ENCODE measurements at places on chromosomes 16 and 17.

- no peak for DNase-seq
Measured at GRCh38 chr17:37543637-37544052, 54.0 kb downstream of the DUSP14 start.

GRCh38 chr17:82023447-82024241 lies 539 bp downstream of the LRRC45 start:
- DNase-seq: no peak

GRCh38 chr17:48100591-48101011 lies 677 bp downstream of the CBX1 start:
- DNase-seq: peak; percentile 36

DNA sequence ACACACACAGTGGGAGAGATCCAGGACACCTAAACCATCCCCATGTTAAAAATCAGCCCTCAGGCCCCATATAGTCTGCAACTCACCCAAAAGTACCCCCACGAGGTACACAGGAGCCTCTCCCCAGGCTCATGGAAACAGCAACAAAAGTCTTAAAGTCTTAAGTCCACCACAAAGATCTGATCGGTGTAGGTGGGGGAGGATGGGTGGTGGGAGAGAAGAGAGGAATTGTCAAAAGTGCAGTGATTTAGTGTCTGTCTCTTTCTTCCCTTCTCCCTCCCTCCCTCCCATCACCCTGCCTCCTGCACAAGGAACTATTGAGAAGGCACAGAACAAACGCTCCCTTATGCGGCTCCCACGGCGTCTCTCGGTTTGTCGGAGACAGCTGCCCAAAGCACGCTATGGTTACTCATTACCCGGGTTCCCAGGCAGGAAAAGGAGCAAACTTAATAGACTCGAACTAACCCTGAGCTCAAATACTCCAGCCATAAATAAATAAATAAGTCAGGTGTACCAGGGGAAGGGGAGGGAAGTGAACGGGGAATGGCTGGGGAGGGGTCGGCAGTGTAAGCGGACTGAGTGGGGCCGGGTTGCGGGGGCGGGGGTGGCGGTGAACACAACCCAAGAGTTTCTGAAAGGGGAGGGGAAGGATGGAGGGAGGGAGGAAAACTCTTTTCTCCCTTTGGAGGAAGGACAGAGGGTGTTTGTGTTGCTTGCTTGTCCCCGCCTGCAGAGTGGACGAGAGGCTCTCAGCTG lies 477.4 kb downstream of the SLC39A11 start:
- peak; percentile 93 for DNase-seq

DNA sequence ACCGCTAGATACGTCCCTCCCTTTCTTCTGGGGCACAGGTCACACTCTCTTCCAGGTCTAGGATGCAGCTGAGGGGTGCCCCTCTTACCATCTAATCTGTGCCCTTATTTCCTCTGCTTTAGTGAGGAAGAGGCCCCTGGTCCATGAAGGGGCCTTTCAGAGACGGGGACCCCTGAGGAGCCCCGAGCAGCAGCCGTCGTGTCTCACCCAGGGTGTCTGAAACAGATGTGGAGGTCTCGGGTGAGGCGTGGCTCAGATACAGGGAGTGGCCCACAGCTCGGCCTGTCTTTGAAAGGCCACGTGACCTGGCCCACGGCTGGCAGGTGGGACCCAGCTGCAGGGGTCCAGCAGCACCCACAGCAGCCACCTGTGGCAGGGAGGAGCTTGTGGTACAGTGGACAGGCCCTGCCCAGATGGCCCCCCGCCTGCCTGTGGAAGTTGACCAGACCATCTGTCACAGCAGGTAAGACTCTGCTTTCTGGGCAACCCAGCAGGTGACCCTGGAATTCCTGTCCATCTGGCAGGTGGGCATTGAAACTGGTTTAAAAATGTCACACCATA lies 15.6 kb downstream of the SCGB1C2 start:
- no peak for DNase-seq

DNA sequence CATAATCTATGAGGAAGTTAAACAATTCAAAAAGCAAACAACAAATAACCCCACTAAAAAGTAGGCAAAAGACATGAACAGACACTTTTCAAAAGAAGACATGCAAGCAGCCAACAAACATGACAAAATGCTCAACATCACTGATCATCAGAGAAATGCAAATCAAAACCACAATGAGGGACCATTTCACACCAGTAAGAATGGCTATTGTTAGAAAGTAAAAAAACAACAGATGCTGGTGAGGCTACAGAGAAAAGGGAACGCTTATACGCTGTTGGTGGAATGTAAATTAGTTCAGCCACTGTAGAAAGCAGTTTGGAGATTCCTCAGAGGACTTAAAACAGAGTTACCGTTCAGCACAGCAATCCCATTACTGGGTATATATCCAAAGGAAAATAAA lies 24.4 kb downstream of the TNFRSF13B start:
- peak; percentile 83 for DNase-seq

GRCh38 chr17:80387071-80387470 lies 27.9 kb upstream of the ENDOV start:
- DNase-seq: no peak

DNA sequence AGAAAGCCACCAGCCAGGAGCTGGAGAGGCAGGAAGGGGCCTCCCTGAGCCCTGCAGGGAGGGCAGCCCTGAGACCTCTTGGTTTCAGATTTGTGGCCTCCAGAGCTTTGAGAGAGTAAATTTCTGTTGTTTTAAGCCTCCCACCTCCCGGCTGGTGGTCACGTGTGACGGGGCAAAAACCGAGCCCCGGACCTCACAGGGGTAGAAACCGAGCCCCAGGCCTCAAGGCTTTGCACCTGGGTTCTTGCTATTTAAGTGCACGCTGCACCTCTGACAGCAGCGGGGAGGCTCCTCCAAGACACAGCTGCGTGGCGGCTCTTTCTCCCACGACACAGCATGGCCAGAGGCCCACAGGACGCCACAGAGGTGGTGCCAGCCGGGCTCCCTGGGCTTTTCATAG lies 17.4 kb upstream of the ZC3H18 start:
- no peak for DNase-seq

DNA sequence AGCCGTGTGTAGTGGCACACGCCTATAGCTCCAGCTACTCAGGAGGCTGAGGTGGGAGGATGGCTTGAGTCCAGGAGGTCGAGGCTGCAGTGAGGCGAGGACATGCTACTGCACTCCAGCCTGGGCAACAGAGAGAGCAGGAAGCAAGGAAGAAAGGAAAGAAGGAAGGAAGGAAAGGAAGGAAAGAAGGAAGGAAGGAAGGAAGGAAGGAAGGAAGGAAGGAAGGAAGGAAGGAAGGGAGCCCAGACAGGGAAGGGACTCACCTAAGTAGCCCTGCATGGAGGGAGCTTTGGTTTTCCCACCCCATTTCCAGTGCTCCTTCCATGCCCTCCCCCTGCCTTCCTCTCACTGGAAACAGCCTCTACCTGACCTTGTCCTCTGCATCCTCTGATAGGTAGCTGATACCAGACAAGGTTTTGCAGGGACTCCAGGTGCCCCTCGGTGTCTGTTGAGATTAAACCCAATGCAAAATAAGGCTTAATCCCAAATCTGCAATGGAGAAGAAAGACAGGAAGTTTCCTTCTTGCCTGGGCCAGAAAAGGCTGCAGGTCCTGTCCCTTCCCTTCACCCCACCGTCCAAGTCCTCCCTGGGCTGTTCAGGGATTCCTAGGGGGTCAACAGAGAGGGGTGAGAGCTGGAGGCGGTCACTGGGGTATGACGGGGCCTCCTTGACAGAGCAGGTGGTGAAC lies 21.5 kb upstream of the CA4 start:
- no peak for DNase-seq

- no peak for DNase-seq
Measured at GRCh38 chr17:35568561-35568960, 7.9 kb upstream of the SLFN14 start.

DNA sequence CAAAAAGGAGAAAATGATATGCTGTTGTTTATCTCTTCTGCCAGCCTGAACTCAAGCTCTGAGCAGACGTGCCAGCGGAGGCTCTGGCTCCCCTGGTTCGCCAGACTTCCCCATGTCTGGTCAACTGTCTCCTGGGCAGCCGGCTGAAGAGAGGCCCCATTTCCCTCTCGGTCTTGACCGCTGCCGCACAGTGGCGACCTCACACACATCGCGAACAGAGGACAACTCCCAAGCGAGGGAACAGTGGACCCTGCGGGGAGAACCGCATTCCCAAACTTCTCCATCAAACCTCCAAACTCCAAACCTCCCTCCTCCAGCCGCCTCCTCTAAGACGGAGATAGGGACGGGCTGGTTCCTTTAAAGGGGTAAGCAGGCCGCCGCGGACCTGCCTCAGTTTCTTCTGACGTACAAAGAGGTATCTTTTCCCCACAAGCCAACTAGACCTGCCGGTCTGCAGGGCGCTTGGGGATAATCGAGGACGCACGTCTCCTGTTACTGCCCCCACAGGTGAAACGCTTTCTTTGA lies 24.9 kb upstream of the RFFL start:
- peak; percentile 86 for DNase-seq

- no peak for DNase-seq
Measured at GRCh38 chr16:81720973-81721906, 57.9 kb upstream of the PLCG2 start.

- DNase-seq: no peak
Measured at GRCh38 chr16:85463672-85464382, 149.3 kb upstream of the GSE1 start.

DNA sequence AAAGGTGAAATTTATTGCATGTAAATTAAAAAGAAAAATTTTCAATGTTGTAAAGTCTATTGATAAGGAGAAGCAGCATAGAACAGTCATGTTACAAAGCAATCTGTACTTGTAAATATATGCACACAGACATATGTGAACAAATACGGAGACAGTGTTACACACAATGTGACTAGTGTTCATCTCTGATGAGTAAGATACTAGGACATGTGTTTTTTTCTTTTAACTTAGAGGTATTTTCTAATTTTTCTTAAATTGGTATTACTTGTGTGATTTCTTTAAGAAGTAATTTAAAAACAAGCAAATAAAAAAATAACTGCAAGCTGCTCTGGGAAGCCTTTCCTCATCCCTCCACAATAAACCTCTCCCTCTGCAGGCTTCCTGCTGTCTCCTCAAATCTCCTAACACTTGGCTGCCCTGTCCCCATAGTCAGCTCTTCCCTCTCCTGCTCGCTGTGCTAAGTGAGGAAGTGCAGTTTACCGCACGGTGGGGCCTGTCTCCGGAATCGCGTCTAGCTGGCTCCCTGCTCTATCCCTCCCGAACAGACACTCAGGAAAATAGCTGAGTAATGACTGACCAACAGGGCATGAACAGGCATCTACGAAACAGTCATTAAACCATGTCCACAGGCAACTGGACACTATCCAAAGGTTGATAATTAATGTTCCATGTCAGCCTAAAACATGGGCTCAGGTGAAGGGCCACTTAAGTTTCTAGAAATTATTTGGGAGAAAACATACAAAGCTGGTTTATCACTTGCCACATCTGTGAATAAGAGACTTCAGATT lies 35.9 kb downstream of the CMTM4 start:
- peak; percentile 89 for DNase-seq

GRCh38 chr16:86960266-86960665 lies 356.9 kb downstream of the C16orf95 start:
- peak; percentile 54 for DNase-seq

- peak; percentile 85 for DNase-seq
Measured at GRCh38 chr16:72172105-72173034, at the start of gene PMFBP1. Gene PMFBP1, minus strand, starts transcription at chr16:72172155. Its CDS starts 947 bp downstream, at chr16:72171208.

GRCh38 chr17:74528491-74529199 lies 2.6 kb downstream of the CD300LB start:
- DNase-seq: peak; percentile 70

DNA sequence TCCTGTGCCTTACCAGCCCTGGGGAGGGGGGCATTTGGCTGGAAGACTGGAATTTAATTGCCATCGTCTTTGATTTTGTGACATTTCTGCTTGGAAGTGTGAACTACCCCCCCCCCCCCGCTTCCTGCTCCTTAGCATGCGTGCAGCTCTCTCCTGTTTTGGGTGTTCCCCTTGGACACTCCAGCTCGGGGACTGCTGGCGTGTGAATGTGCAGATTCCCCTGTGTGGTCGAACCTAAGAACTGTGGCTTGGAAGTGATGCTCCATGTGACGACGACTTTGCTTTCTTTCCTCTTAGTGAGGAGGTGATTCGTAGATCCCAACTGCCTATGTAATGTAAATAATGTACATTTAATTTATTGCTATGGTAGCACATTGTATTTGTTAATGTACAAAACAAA lies 26.1 kb downstream of the OR1D5 start:
- DNase-seq: no peak

DNA sequence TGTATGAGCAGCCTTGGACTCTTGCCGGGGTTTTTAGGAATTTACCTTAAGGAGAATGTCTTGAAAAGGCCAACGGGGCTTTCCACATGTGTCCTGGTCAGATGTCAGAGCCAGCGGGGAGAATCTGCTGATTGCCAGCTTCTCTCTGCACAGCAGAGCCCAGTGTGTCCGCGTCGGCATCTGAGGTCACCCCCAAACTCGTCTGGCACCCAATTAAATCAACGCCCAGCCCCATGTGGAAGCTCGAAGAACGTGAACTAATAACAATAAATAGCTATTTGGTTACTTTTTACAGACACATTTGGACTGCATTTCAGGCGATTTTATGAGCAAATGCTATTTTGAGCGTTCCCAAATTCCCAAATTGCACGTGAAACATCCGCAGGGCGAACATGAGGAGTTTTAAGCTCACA lies 303.5 kb downstream of the FOXL1 start:
- no peak for DNase-seq

DNA sequence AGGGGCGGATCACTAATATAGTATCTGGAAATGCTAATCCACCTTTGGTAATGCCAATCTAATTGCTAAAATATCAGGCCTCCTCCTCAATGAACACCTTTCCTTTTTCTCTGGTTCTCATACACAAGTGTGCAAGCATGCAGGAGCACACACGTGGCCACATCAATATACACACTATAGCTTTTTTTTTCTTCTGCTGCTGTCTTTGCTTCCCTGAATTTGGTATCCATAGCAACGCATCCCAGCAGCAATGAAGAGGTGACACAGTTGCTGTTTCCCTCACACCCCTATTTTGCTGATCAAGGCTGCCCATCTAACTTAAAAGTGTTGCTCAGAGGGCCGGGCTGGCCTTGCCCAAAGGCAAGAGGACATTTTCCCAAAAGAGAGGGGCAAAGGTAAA lies 15.4 kb downstream of the NOG start:
- no peak for DNase-seq

- DNase-seq: no peak
Measured at GRCh38 chr16:59840169-59840568, 1106.1 kb upstream of the GOT2 start.

- no peak for DNase-seq
Measured at GRCh38 chr16:35749253-35750141, 2290.1 kb downstream of the TP53TG3F start.

GRCh38 chr17:42389899-42390298 lies 1.7 kb upstream of the STAT3 start:
- no peak for DNase-seq

GRCh38 chr17:40531051-40531991 lies 29.9 kb upstream of the TNS4 start:
- DNase-seq: no peak

DNA sequence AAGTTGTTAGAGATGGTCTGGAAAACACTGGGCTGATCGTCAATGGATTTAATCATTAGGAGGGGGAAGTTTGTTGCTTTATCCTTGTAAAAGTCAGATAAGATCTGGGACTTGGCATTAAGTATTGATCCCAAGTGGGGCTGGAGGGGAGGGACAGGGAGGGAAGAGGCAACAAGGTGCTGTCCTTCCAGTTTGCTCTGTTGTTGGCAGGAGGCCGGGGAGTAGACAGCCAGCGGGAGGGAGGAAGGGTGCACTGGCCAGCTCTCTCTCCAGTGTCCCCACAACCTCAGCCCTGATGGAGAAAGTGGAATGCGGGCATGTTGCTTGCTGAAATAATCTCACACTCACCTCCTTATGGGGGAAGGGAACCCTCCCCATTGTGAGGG lies 210.2 kb downstream of the CCDC182 start:
- no peak for DNase-seq

- no peak for DNase-seq
Measured at GRCh38 chr16:87778476-87778829, 12.7 kb upstream of the KLHDC4 start.

Data from Ammon's horn (tissue), 1 donor.